Activated CD4-positive, alpha-beta T cell treated with anti-CD3 and anti-CD28 coated beads, Interleukin-2, amount 50 U/mL, for 1 hour (primary cell): ENCODE measurements at places on chromosomes 7 and 10.

DNA sequence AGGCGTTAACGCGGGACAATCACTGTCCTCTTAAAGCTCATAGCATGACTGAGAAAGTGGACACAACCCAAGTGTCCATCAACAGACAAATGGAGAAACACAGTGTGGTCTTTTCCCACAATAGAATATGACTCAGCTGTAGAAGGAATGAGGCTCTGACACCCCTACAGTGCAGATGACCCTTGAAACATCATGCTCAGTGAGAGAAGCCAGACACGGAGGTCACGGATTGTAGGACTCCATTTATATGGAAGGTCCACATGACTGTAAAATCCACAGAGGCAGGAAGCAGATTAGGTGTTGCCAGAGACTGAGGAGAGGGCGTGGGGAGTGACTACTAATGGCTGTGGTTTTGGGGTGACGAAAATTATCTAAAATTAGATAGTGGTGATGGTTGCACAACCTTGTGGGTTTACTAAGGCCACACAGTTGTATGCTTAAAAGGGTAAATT is 6.1 kb upstream of the NCAPG2 start:
- no peak for DNase-seq

GRCh38 chr7:27774717-27775328 is 34.9 kb downstream of the TAX1BP1 start:
- no peak for DNase-seq

DNA sequence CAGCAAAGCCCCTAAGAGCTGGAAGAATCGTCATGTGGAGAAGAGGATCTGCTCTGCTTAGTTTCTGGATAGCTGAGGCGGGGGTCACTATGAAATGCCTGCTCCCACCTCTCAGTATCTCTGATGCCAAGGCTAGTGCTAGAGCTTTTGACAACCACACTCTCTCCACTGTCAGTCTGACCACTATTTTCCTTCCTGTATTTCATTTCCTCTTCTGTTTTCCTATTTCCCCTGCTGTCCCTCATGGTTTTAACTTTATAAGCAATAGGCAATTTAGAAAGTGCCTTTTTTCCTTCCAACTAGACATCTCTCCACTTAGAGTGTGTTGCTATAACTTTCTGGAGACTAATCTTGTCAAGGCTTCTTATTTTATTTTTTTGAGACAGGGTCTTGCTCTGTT is 23.6 kb downstream of the C7orf57 start:
- no peak for DNase-seq

DNA sequence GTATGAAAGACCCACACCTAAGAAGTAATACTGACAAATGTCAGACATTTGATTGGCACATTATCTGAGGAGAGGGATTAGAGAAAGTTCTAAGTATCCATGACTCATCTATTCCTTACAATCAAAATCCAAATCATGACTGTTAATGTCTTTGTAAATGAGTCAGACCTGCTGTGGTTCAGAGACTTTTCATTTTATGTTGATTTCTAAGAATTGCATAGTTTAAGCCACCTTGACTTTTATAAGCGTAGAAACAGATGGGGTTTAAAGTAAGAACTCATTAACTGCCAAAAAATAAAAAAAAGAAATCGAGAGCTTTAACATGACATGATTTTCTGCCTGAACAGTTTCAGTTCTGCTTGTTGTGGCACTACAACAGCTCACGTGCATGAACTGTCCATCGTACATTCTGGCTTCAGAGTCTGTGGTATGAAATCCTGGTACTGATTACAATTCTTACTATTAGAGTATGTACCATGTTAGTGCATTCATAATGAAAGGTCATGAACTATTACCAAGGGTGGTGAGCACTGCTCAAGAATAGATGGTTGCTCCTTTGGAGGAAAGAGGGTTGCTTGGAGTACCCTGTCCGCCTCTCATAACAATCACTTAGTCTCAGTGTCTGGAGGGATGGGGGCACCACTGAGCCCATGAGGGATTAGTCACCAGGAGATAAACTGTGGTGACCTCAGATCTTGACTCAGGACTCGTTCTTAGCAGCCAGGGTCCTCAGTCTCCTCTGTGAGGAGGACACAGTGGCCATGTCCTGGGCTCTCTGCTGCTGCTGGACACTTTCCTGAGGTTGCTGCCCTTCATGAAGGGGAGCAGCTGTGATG is 42.2 kb downstream of the ACSM6 start:
- DNase-seq, result no peak

DNA sequence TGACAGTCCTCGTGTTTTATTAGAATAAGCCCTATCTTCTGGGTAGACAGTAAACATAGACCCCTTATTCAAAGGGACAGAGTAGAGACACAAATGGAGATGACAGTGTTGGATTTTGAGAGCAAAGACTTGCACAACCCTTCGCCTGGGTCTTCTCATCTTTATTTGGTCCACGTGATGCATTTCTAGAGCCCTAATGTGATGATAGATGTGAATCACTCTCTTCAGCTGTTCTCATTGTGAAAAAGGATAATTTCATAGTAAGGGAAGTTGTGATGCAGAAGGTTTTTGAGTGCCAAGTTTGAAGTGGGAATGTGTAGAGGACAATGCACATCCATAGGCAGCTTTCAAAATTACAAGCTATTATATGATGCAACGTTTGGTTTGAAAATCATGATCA is 86.3 kb downstream of the CREB5 start:
- no peak for DNase-seq

DNA sequence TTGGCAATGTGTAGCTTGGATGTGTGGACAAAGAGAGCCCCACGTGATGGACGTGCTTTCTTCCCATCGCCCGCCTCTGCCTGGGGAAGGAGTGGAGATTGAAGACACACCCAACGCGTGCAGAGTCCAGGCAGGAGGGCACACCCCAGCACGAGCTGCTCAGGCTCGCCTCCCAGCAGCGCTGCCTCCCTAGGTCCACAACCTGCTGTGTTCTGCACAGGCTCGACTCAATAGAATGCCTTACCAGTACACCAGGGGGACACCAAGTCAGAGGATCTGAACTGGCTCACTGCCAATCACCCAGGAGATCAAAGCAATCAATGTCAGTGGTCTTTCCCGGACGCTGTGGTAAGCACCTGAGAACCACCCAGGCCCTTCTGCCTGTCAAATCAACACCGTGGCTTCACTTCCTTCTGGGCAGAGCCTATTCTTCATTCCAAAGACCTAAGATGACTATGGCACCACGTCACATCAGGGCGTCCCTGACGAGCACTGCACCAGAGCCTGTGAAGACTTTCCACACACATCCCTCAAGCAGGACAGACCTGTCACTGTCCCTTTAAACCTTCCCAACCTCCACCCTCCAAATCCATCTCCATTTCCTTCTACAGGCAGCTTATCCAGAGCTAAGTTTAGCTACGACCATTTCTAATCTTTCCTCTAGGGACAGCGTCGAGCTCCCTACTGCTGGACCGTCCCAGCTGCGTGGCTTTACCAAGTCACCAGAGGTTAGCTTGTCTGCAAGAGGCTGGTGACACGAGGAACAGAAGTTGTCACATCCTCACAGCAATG is 72.3 kb downstream of the AMZ1 start:
- no peak for DNase-seq

GRCh38 chr10:127702271-127702670 is 34.7 kb upstream of the FOXI2 start:
- DNase-seq, result no peak

DNA sequence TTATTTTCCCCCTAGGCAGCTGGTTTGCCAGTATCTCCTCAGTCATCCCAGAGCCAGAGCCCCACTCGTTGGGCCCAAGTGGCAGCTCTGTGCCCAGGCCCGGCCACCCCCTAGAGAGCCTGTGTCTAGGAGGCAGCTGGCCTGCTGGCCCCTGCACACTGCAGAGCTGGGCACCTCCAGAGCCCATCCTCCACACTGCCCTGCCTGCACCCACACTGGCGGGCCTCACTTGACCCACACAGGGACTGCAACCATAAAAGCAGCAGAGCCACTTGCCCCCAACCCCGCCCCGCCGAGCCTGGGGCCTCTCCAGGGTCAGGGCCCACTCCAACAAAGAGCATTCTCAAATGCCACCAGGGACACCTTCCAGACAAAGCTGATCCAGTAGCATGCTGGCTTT is 5.4 kb downstream of the ASB13 start:
- no peak for DNase-seq

DNA sequence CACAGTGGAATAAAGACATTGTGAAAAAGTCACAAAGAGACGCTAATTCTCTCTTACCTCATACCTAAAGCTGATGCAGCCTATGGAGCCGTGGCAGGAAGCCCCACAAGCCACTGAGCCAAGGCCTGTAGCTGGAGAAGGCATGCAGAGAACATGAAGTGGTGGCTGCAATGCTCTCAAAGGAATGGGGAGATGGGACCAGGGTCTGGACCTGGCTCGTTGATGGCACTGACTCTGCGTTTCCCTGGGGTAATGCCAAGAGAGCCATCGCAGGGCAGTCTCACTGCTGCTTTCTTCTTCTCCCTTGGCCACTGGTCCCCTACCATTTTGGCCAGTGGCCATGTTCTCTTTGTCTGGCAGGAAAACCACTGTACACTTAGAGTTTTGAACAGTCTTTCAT is 329.9 kb upstream of the ZMIZ1 start:
- no peak for DNase-seq

GRCh38 chr10:35449944-35450343 is 113.6 kb downstream of the CCNY start:
- no peak for DNase-seq

GRCh38 chr7:105802604-105803428 is 73.6 kb downstream of the ATXN7L1 start:
- no peak for DNase-seq

DNA sequence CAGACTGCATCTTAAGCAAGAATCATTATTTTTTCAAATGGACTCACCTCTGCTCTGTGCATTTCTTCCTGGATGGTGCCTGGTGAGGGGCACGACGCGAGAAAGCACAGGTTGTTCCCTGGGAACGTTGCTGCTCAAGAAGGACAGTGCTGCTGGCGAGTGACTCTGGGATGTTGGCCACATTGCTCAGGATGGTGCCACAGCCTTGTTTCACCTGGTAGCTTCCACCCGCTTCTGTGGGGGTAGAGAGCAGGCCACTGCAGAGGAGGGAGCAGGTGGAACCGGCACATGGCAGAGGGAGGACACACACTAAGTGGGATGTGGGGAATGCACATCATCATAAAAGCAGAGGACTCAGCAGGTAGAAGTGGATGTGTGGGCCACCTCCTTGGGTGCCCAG is 444.7 kb downstream of the TCERG1L start:
- no peak for DNase-seq

GRCh38 chr7:70266186-70266585 is 667.9 kb downstream of the AUTS2 start:
- no peak for DNase-seq

DNA sequence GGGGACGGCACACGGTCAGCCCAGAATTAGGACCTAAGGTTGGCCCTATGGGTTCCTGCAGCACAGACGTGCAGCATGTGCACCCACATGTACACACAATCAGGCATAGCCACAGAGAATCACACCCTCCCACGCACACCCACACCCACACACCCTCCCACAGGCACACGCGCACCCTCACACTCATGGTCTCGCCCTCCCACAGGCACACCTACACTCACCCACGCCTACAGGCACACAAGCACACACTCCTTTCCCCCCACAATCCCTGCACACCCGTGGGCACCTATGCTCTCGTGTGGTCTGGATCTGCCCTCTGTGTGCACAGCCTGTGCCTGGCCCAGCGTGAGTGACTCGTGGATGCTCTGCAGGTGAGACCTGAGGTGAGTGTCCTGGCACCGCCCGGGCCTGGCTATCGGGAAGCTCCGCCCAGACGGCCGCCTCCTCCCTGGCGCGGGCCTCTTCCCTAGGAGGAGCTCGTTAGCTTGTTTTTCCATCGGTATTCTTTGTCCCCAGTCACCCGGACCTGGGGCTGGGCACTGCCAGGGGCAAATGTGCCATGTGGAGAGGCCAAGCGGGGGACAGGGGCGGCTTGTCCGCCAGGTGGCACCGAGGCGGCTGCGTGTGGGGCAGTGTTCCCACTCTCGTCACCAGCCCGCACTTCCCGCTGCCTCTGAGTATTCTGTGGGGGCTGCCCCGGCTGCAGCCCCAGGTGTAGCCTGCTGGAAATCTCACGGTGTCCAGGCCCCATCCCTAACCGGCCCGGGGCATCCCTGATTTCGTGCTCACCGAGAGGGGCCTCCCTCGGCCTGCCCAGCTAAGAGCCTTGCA is 110.2 kb upstream of the FAM20C start:
- DNase-seq, result no peak

DNA sequence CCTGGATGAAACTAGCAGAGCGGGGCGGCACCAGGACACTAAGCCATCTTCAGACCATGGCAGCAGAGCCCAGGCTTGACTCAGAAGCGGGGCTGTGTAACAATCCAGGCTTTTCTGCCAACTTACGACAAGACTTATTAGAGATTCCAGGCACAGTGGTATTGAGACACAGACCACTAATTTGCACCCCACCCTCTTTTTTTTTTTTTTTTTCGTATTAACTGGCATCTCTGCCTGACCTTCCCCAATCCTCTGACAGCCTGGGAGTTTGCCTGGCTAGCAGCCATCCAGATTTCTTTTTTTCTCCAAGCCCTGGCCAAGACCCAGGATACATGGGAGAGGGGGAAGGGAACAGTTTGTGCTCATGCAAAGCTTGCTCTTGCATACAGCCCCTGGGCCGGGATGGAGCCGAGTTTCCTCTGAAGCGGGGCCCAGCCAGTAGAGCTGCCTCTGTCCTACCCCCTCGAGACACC is 182.4 kb downstream of the PLXNA4 start:
- DNase-seq, result no peak

DNA sequence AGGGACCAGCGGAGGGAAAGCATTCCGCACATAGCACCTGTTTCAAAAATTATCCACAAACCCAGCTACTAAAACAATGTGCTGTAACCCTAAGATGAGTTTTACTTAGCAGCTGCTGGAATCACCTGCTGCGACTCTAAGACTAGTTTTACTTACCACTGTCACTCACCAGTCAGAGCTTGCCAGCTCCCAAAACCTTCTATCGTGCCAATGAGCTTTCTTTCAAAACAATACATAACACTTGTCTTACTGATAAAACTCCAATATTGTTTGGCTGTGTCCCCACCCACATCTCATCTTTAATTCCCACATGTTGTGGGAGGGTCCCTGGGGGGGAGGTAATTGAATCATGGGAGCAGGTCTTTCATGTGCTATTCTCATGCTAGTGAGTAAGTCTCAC is 18.4 kb downstream of the ST8SIA6 start:
- no peak for DNase-seq

- peak; percentile 9 for DNase-seq
Observed at GRCh38 chr7:102463841-102464576, 654 bp downstream of the ALKBH4 start.

GRCh38 chr7:92714767-92715166 is 121.6 kb downstream of the CDK6 start:
- DNase-seq, result no peak
